NCI-H1048 (cell line): ENCODE measurements at places on chromosomes 13 and 19.

DNA sequence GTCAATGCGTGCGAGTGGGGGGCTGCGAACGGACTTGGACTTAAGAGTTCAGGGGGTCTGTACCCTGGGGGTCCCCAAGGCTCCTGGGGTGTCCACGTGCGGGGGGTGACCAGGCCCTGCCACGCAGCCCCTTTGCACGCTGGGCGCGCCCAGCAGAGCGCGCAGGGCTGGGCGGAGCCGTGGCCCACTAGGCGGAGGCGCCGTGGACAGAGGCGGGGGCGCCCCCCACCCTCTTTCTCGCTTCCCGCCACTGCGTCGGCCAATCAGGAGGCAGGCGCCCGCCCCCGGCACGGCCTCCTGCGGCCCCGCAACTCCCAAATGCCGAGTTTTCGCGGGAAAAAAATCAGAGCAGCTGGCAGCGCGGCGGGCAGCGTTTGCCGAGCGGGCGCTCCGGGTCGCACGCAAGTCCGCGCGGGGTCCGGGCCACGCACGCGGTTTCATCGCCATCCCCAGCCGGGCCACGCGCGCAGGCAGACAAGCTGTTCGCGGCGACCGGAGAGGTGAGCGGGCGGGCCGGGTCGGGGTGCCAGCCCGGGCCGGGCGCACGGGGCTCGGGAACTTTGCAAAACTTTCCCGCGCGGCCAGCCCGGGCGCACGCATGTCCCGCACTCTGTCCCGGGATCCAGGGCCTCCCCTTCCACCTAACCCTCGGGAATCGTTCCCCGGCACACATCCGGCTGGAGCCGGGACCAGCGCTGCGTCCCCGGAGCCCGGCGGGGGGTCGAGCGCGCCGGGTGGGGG, at the start of gene UHRF1:
UHRF1 (plus strand) TSS at position 346 of the 741 bp plus-strand sequence. CDS start 1,385 bp downstream, outside the sequence.
- DNase-seq = no peak

DNA sequence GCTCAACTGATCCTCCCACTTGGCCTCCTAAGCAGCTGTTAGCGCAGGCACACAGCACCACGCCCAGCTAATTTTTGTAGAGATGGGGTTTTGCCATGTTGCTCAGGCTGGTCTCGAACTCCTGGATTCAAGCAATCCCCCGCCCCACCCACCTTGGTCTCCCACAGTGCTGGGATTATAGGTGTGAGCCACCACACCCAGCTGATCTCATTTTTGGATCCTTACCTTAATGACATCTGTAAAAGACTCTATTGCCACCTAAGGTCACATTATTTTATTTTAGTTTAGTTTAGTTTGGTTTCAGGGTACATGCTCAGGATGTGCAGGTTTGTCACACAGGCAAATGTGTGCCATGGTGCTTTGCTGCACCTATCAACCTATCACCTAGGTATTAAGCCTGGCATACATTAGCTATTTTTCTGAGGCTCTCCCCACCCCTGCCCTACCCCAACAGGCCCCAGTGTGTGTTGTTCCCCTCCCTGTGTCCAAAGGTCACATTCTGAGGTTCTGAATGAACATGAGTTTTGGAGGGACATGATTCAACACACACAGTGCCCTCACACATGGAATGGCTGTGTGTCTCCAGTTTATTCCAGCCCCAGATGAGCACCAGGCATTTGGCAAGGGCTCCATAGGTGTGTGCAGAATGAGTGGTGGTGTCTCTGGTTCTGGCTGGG, 1.3 kb downstream of the OR10H5 start:
- no peak for DNase-seq

GRCh38 chr13:37409756-37410155, 188.8 kb downstream of the POSTN start:
- DNase-seq = no peak

DNA sequence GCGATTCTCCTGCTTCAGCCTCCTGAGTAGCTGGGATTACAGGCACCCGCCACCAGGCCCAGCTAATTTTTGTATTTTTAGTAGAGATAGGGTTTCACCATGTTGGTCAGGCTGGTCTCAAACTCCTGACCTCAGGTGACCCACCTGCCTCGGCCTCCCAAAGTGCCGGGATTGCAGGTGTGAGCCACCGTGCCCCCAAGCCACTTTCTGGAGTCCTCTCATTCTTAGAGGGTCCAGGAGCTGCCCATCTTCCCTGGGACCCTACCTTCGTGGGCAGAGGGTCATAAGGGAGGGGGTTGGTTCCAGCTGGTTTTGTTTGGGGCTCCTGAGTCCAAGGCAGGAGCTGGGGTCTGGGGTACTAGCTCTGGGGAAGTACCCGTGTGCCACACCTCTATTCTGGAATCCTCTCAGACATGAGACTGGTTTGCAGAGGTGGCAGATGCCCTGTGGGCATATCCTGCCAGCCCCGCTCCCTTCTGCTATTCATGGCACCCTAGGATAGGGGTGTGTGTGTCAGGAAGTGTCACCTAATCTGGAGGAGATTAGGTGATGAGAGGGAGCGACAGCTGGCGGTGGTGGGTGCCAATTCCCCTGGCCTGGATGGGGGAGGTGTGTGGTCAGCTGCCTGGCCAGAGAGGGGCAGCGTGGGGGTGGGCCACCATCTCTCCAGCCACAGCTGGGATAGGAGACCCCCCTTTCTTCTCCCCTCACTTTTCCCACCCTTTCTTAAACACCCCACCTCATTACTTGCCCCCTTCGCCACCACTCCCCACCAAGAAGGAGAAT, 2.1 kb downstream of the PRMT1 start:
- no peak for DNase-seq

DNA sequence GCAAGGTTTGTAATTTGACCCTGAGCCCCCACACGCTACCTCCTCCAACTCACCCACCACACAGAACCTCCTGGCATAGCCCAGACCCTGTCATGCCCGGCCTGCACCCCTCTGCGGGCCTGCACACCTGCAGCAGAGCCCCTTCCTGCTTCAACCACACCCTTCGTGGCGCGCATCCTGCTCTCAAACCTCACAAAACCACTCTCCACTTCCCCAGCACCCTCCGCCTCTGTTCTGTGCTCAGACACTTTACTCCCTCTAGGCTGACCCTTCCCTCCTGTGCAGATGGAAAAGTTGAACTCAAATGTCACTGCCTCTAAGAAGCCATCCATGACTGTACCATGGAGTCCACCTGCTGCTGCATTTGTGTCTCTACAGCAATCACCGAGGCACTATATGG, 28.5 kb downstream of the FAAP24 start:
- no peak for DNase-seq

- peak; percentile 93 for DNase-seq
Measured at GRCh38 chr13:99498171-99499161, 2.8 kb upstream of the TM9SF2 start.

DNA sequence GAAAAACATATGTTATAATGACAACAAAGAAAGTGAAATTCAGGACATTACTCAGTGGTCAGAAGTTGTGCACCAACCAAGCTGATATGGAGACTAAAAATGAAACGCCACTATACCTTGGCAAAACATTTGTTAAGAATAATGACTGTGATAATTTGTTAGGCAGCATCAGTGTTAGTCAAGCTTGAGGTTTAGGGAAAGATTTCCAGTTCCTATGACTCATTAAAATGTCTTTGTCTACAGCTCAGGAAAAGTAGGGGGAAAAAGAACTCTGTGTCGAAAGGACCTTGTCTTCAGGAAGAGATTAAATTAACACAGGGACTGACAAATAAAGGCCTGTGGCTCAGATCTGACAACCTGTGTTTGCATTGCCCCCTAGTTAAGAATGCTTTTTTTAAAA, 764.1 kb upstream of the SLITRK6 start:
- DNase-seq = no peak

DNA sequence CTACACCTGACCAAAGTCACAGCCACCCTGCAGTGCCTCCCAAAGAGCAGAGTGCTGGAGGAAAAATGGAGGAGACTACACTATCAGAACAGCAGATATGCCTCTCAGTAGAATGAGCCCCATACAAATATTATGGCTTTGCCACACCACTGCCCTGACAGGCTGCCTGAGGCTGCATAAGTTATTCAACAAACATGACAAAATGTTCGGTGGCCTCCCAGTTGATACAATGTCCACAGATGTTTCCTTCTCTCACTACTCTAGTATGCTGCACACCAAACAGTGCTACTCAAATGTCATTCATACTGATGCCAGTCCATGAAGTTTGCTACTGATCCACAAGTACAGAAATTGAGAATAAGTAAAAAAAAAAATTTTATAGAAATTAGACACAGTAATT, 41.0 kb downstream of the N4BP2L2 start:
- DNase-seq = no peak

DNA sequence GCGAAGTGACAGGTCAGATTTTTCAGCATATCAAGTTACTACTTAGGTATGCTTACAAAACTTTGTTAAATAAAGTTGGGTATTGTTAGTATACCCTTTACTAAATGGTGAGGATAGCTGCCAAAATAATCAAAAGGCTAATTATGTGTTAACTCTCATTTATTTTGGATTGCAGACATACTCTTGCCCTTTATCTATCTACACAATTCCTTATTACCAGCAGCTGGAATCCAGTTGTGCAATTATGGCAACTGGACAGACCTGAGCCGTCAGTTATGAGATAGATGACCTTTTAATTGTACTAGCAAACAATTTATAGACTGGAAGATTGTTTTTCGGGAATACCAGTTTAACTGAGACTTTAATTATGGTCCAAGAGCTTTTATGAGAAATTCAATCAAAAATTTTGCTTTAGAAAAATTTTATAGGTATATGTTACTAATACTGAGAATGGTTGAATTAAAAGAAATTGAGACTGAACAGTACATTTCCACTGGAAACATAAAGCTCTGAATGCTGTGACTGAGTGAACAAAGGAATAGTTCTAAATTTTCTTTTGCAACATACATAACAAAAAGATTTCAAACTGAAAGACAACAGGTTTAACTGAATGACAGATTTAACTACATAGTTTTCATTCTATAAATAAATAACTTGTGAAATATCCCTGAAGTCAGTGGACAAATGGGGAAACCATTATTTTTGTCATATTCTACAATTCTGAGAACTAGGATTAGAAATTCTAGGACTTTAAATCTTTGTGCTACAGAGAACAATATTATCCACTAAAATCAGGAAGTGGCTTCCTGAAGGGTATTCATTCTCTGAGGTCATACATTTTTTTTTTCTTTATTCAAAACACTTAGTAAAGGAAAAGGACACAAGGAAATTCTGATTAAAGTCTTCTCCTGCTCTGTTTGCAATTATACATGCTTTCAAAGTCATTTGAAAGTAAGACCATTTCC, 97.4 kb downstream of the ZC3H13 start:
- no peak for DNase-seq

DNA sequence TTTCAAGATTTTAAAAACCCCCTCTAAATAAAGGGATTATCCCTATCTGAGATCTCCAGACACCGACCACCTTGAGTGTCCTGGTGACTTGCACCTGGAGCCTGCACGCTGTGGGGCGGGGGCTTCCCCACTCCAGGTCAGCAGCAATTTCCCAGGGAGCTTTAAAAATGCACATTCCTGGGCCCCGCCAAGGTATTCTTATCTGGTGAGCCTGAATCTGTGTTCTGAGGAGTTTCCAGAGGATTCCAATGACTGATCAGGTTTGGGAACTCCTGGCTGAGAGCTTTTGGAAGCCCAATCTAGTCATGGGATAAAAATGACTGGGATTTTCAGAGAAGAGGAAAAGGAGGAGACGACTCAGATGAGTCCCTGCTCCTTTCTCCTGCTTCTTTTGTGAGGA, 66.1 kb downstream of the FGF9 start:
- DNase-seq = no peak

DNA sequence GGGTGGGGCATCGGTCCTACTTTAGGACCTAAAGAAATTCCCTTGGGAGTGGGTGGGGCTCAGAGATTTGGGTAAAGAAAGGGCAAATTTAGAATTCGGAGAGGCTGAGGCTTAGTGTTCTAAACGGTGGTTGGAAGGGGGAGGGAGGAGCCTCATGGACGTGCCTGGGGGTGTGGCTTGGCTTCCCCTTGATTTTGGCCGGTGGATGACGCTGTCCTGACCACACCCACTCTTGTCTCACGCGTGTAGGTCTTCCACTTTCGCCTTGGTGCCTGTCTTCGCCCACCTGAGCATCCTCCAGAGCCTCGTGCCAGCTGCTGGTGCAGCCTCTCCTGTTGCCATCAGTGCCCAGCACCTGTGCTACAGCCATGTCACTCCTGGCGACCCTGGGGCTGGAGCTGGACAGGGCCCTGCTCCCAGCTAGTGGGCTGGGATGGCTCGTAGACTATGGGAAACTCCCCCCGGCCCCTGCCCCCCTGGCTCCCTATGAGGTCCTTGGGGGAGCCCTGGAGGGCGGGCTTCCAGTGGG, 1.2 kb upstream of the NUP62 start:
- DNase-seq = no peak

DNA sequence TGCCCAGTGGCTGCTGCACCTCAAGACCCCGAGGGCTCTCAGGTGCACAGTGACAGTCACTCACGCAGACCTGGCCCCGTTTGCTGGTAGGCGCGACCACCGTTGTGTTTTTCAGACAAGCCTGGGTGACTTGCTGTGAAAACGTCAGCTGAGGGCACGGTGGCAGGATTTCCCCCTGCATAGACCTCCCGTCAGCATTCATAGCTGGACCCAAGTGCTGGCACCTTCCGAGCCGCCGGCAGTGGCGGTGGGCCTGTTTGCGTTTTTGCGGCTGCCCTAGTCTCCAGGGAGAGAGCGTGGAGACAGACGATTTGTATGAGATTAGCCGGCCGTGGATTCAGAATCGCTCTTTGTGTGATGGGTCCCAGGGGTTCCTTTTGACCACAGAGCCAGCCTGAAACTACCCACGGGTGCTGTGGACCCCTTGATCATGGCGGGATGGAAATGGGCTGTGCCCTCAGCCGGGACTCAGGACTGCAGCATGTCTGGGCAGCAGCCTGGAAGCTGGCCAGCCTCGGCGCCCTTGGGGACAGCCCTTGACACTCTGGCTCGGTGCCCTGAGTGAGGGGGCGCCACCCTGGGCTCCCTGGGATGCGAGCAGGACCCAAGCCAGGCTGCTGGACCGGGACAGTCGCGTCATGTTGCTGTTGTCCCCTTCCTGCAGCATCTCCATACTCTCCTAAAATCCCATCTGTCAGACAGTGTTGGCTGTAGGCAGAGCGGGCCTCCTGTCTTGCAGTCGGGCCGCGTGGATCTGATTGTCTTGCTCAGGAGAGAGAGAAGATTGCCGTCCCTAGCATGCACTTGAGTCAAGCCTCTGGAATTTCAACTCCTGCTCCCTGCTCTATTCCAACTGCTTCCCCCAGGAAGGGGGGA, 8.6 kb downstream of the KDM4B start:
- DNase-seq = no peak
